ENCODE measurements at places on chromosomes 6 and 20.

DNA sequence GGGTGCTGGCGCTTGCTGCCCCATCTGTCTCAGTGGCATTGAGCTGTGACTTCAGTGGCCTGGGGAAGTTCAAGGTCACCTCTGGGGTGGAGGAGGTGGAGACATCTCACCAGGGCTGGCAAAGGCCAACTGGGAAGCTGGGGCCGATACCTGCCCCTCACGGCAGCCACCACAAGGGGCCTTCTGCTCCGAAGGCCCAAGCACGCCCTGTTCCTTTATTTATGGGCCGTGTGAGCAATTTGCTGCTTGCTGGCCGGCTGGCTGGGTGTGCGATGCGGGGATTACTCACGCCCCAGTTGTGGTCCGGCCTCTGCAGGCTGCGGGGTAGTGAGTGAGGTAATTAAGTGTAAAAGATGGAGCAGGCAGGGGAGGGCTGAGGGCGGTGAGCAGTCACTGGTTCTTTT lies 13.2 kb upstream of the SCRT2 start:
- DNase-seq: no peak

DNA sequence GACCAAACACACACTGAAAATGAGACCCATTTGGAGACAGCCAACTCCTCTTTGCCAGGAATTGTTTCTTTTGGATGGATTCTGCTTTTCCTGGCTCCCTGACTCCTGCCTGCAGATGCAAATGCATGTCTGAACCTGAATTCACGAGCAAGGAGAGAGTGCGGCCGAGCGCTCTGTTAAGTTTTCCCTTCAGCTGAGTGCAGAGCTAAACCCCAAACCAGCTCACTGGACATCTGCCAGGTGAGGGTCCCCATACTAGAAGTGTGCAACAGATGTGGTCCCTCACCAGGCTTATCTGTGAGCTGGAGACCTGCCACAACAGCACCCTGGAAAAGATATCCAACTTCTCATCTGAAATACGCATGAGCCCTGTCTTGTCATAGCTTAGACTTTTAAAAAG lies 59.0 kb downstream of the CD164 start:
- no peak for DNase-seq

DNA sequence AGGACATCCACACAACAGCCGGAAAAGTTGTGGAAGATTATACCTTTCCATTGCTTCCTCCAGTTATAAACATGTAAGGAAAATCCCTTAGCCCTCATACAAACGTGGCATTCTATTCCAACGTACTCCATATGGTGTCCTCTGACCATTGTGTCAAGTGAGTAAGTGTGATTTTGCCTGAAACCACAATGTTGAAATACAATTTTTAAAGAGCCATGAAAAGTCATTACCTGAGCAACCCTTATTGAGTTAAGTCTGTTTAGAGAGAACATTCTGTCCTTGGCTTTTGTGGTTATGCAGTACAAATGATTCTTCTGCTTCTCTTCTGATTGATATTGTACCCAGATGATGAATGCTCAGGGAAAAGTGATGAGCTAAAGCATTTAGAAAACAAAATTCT lies 530.1 kb downstream of the HAO1 start:
- DNase-seq: no peak

GRCh38 chr20:2390951-2391675 lies 10.4 kb downstream of the TGM6 start:
- no peak for DNase-seq

- DNase-seq: no peak
Observed at GRCh38 chr6:1463275-1463674, 73.9 kb downstream of the FOXF2 start.

- DNase-seq: no peak
Observed at GRCh38 chr6:152329638-152330448, 307.3 kb downstream of the SYNE1 start.

DNA sequence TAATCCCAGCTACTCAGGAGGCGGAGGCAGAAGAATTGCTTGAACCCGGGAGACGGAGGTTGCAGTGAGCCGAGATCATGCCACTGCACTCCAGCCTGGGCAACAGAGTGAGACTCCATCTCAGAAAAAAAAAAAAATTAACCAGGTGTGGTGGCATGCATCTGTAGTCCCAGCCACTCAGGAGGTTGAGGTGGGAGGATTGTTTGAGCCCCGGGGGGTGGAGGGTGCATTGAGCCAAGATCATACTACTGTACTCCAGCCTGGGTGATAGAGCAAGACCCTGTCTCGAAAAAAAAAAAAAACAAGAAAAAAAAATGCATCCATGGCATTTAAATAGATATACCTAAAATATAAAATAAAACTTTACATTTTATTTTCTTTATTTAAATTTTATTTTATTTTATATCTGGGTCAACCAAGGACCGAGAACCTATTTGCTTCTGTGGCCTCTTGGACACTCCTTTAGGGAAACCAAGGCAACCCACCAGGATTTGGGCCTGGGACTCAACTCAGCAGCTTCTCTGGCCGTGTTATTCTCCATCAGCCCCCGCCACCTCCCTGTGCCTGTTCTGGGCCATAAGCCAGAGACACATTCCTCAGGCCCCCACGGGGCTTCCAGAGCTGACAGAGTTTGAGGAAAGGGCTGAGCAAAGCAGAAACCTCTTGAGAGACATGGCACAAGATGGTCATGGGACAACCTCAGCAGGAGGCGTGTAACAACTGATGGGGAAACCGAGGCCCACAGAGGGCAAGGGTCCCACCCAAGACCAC lies 6.2 kb downstream of the SNTA1 start:
- DNase-seq: peak; percentile 65

GRCh38 chr6:156982168-156982567 lies 205.0 kb downstream of the ARID1B start:
- DNase-seq: no peak

- DNase-seq: no peak
Observed at GRCh38 chr6:45854149-45854742, 161.4 kb downstream of the CLIC5 start.

- DNase-seq: peak; percentile 41
Observed at GRCh38 chr6:157535340-157536222, 154.6 kb downstream of the ZDHHC14 start.

DNA sequence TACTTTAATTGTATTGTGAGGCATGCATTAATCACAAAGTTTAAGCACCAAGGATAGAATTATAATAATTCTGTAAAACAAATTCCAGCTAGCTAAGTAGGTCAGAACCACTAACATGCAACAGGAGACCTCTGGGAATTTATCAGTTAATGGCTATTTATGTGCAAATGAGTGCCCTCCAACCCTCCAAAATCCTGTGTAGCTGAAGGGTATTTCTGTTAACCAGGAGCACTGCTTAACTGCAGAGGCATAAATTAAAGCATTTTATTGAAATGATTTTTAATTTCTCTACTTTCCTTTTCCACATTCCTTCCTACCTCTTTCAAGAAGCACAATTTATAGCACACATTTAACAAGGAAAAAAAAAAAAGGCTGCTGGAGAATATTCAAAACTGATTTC lies 77.0 kb downstream of the MMS22L start:
- no peak for DNase-seq

DNA sequence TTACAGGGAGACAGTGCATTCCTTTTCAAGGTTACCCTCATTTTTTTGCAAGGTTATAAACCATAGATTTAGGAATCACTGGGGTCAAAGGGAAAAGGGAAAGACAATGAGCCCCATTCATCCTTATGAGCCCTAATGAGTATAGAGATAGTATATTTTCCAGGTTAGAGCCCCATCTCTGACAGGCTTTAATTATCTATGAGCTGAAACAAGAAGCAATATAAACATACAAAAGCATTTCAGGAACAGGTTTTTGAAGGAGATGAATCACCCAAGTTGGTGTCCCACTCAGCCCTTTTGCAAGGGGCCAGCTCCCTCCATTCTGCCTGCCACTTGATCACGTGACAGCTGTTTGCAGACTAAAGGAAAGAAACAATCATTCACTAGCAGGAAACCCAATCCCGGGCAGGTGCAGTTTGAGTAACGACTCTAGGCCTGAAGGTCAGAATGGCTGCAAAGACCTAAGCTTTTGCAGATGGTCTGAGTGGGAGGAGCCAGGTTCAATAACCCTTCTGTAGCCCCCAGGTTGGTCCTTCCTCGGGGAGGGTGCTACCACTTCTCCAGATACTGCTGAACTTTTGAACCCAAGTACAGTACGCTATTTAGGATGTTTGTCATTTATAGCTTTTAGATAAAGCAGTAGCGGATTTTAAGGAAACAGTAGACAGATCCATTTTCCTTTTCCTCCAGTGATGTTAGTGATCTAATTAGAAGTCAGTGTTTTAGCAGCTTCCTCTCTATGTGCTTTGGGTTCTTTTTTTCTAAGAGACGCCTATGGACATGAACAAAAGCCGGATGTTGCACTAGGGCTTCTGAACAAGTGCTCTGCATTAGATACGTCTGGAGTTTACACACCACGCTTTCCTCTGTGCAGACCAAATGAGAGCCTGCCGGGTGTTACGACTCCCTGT lies 253.2 kb downstream of the SOX4 start:
- no peak for DNase-seq

DNA sequence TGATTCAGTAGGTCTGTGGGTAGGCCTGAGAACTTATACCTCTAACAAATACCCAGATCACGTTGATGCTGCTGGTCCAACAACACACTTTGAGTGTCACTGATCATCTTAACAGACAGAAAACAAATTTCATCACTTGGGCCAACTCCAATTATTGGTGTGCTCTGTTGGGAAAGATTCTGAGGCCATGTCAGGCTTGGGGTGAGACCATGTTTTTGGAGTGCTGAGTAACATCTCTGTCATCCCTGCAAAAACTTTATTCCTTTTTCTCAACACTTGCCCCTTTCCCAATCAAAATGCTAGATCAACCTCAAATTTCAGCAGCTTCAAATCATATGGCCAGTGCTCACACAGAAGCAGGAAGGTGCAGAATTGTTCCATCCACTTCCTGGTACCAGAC lies 108.8 kb upstream of the TENT5A start:
- DNase-seq: no peak

DNA sequence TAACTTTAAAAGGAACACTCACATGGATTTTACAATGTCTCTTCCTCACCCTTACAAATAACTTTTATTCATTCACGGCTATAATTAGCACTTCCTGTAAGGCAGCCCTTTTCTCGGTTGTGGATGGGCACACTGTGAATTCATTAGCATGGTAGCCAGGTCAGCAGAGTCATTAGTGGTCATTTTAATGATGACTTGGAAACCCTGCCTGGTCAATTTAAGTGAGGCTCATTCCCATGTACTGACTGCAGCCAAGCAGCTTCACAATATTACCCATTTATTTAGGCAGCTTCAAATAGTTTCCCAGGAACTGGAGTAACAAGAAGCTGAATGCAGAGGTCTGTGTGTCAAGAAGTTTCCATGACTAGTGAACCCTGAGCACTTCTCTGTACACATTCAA lies 248.8 kb downstream of the KHDC1L start:
- DNase-seq: no peak

DNA sequence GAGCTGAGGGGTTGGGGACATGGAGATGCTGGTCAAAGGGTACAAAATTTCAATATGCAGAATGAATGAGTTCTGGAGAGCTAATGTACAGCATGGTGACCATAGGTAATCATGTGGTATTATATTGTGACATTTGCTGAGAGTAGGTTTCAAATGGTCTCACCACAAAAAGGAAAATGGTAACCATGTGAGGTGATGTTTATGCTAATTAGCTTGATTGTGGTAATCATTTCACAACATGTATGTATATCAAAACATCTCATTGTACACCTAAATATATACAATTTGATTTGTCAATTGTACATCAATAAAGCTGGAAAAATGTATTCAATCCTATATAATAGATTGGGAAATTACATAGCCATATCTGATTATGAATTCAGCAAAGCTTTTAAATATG lies 29.5 kb upstream of the TMEM14A start:
- DNase-seq: no peak

DNA sequence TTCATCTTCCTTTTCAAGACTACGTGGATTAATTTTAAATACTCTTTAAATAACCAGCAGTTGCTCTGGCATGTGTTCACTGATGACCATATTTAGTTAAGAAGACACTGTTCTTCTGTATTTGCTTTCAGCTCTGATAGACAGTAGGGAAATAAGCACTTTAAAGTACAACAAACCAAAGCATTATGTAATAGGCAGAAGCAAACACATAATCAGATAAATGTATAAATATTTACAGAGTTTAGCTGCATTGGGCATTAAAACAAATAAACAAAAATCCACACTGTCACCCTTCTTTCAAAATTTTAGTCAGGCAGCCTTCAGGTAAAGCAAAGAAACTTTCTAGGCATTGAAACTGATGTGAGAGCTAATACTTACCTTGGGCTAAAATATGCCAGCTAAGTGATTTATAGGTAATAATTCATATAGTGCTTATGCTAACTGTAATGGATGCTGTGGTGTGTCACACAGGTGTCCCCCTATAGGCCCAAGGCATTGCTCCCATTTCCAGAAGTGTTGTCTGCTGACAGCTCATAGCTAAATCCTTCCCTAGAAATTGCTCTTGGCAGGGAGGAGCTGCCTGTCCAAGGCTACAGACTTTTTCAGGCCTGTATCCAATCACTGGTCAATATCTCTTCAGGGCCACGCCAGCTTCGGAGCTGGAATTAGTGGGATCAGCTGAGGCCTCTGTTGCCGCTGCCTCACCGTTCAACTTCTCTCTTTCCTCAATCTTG lies 111.5 kb upstream of the CITED2 start:
- no peak for DNase-seq

DNA sequence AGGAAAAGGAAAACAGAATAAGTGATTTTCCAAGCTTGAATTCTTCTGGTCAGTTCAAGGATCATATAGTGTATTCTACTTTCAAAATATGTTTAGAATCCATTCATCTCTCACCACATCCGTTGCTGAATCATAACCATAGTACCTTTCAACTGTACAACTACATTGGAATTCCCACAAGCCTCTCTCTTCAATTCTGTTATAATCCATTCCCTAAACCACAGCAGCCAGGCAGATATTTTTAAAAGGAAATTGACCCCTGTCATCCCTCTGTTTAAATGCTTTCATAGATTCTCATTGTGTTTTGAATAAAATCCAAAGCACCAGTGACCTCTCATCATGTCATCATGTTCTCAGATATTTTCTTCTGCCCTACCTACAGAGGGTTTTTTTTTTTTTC lies 412.7 kb downstream of the GRIK2 start:
- DNase-seq: peak; percentile 93

DNA sequence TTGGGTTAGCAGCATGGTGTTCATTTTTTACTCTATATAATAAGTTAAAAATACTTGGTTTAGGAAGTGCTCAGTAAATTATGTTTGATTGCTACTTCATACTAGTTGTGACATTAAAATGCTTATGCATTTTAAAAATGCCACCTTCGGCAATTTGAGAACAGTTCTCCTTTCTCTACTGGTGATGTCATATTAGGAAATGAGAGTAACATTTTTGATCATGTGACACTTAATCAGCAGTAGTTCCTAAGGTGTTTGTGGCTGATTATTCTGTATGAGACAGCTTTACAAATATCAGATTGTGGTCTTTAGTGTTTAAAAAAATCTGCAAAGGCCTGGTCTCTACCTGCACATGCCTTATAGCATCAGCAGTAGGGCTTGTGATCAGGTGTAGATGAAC lies 4.4 kb downstream of the GZF1 start:
- DNase-seq: no peak
